Skin of body (tissue), 3 donors: ENCODE measurements at places on chromosomes 2 and 18. TPM values are rescaled to one million over a fixed set of nuclear protein-coding genes. Genes with fewer than 3 reads are reported as not detected.

Gene MSTN
- 6.2 TPM for total RNA-seq

Gene STPG4
- not detected for total RNA-seq

Gene ANKRD39
- total RNA-seq: 4.4 TPM

Gene CYS1
- total RNA-seq: 1.3 TPM

Gene DSC3
- total RNA-seq: 226 TPM

Gene MC2R
- total RNA-seq: not detected

Gene NT5DC4
- not detected for total RNA-seq

Gene SIX2
- total RNA-seq: 0.39 TPM

Gene REG3A
- not detected for total RNA-seq

Gene MARCO
- 1.7 TPM for total RNA-seq

Gene SLC5A7
- 0.10 TPM for total RNA-seq

Gene COL4A4
- 0.30 TPM for total RNA-seq

Gene LRP1B
- total RNA-seq: 1.7 TPM

Gene C2orf72
- total RNA-seq: 0.39 TPM

Gene DIPK1C
- total RNA-seq: 2.4 TPM

Gene DSEL
- 21.0 TPM for total RNA-seq

Gene KCNG2
- 0.49 TPM for total RNA-seq

Gene TMEFF2
- total RNA-seq: 1.1 TPM

Gene CSRNP3
- 5.5 TPM for total RNA-seq

Gene CABLES1
- 26.6 TPM for total RNA-seq

Gene LIPG
- total RNA-seq: 8.1 TPM

Gene DYTN
- total RNA-seq: not detected

Gene GDF7
- 0.89 TPM for total RNA-seq

Gene TRIM43
- total RNA-seq: 0.10 TPM

Gene CPS1
- 4.7 TPM for total RNA-seq

Gene SETBP1
- total RNA-seq: 24.1 TPM

Gene RFX8
- 1.2 TPM for total RNA-seq

Gene DNAJC5G
- not detected for total RNA-seq

Gene TUBA3E
- total RNA-seq: not detected

Gene DSG1
- 260 TPM for total RNA-seq

Gene GKN1
- total RNA-seq: not detected

Gene ZNF396
- 1.6 TPM for total RNA-seq

Gene DCDC2C
- total RNA-seq: 0.20 TPM

Gene FBXO11
- total RNA-seq: 109 TPM

Gene POU3F3
- total RNA-seq: 0.59 TPM

Gene MAPRE3
- total RNA-seq: 4.9 TPM

Gene TMEM185B
- total RNA-seq: 12.5 TPM

Gene ARHGEF33
- total RNA-seq: 1.7 TPM

Gene GPR35
- total RNA-seq: 0.99 TPM

Gene ATP8B1
- 23.0 TPM for total RNA-seq

Gene ADD2
- total RNA-seq: 8.5 TPM

Gene GPR75
- 2.3 TPM for total RNA-seq

Gene VAMP5
- 8.9 TPM for total RNA-seq

Gene SLC35F5
- 136 TPM for total RNA-seq

Gene KIF1A
- total RNA-seq: 0.89 TPM

Gene RND3
- 92.8 TPM for total RNA-seq

Gene LOXHD1
- 2.8 TPM for total RNA-seq

Gene OTX1
- 1.1 TPM for total RNA-seq

Gene UGT1A3
- total RNA-seq: not detected

Gene CIB4
- total RNA-seq: not detected

Gene VWA3B
- not detected for total RNA-seq

Gene REG3G
- total RNA-seq: not detected

Gene MAPK4
- total RNA-seq: 1.8 TPM
